Stimulated activated CD4-positive, alpha-beta T cell treated with anti-CD3 and anti-CD28 coated beads, Interleukin-1b, Interleukin-23, amount 100 ng/mL, for 1 hour (primary cell): ENCODE measurements at places on chromosomes 6 and 20.

GRCh38 chr6:106087548-106088325 is 1.6 kb downstream of the PRDM1 start:
- no peak for DNase-seq

GRCh38 chr6:143127941-143128680 is 67.4 kb downstream of the AIG1 start:
- no peak for DNase-seq

- no peak for DNase-seq
Observed at GRCh38 chr6:21922086-21922485, 328.5 kb downstream of the SOX4 start.

DNA sequence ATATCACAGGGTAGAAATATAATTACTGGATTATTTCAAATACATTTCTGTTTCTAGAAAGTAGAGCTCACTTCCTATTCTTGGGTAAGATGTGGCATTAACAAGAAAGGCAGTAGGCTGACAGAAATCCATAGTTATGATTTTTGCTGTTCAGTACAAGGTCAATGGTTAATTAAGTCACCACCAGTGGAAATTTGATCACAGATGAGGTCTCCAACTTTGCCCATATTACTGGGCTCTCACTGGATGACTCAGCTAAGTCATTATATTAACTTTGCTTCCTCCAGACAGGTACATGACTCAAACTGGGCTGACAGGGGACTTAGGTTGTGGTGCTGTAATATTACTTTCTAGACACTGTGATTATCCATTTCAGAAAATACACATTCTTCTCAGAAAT is 212.4 kb downstream of the GRIK2 start:
- no peak for DNase-seq

DNA sequence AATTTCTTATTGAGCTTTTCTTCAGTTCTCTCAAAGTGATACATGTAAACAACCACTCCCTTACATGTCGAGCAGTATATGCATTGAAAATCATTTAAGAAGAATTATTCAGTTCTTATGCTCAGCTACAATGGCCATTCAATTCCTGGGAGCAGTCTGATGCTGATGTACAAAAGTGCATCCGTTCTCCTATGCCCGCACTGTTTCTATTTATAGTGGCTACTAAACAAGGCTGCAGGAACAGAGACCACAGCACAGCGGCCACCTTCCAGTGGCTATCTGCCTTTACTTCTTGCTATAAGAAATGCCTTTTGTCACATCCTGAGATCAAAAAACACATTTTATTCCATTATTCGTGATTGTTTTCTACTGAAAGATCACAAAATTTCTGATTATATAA is 82.2 kb downstream of the FHL5 start:
- DNase-seq: no peak

- no peak for DNase-seq
Observed at GRCh38 chr6:43810965-43811732, 41.1 kb downstream of the VEGFA start.

DNA sequence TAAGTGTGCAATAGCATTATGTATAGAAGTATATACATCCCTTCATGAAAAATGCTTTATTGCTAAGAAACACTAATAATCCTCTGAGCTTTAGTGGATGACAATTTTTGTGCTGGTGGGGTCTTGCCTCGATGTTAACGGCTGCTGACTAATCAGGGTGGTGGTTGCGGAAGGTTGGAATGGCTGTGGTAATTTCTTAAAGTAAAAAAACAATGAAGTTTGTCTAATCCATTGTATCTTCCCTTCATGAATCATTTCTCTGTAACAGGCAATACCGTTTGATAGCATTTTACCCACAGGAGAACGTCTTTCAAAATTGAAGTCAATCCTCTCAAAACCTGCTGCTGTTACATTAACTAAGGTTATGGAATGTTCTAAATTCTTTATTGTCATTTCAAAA is 816.5 kb upstream of the GJE1 start:
- no peak for DNase-seq

DNA sequence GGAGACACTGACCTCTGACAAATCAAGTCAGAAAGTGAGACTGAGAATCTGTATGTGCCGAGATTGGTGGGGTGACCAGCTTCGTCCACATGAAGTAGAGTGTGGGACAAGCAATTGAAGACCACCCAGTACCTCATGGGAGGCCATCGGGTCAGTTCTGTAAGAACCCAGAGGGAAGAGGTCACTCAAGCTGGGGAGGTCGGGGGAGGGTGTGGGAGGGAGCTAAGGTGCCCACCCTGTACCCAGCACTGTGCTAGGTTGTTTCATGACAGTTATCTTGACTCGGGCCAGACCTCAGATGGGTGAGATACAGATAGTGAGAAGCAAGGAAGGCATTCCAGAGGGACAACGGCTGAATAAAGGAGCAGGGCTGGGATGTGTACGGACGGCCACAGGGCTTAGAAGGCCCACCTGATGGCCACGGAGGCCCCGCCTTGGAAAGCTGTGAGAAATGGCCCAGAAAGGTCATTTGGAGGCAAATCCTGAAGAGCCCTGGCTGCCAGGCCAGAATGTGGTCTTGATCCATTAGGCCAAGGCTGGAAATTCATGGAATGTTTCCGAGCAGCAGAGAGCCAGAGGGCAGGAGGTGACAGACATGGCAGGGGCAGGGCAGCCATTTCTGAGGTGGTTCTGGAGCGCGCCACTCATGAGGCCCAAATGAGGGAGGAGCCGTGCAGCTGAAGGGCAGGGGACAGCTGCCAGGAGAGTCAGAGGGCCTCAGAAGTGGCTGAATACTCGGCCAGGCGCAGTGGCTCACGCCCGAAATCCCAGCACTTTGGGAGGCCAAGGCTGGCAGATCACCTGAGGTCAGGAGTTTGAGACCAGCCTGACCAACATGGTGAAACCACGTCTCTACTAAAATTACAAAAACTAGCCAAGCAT is 7.7 kb downstream of the MMP24OS start:
- DNase-seq: no peak

- no peak for DNase-seq
Observed at GRCh38 chr6:156189714-156190113, 587.5 kb upstream of the ARID1B start.

DNA sequence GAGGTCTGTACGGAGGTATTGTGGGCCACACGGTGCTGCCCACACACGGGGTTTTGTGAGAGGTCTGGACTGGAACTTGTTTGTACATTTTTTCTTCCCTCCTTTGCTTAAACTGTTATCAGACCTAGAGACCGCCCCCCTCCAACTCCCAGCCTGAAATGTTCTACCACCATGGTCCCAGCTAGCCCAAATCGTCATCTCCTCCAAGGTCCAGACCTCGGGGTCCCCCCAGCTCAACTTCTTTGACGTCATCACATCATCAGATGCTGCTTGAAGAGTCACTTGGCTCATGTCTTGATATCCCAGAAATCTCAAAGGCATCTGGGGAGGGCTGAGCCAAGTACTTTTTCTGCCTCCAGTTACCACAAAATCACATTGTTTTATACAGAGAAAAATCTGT is 2.8 kb upstream of the CCDC170 start:
- no peak for DNase-seq

DNA sequence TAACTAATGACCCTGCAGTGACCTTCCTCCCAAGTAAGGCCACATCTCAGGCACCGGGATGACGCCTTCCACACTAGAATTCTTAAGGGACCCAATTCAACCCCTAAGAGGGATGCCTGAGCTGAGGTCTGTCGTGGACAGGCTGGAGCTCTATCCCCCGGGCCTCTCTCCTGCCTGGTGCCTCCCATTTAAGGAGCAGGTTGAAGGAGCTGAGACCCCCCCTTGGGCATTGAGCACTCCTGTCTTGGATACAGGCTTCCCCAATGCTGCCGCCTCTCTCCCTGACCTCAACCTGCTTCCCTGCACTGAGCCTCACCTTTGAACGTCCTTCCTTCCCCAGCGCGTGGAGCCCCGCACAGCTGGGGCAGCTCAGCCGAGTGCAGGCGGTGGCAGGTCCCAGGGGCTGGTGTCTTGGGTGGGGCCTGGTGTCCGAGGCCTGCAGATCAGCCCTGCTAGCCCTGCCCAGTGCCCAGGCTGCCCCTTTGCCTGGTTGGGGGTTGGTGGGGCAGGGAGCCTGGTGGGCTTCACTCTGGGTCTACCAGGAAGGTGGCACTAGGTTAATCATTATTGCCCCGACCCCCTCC is 19.9 kb upstream of the BHLHE23 start:
- DNase-seq: no peak

GRCh38 chr6:169023161-169023874 is 230.3 kb downstream of the THBS2 start:
- DNase-seq: no peak
